ENCODE measurements at places on chromosomes 6 and 20. TPM values are rescaled to one million over a fixed set of nuclear protein-coding genes. Genes with fewer than 3 reads are reported as not detected.

- no peak for DNase-seq
- no peaks in the 10 kb centered on the region for H3K36me3 ChIP-seq
- H3K27ac ChIP-seq: no peak overlapping the region
- no peak overlapping the region for H3K4me3 ChIP-seq
Observed at GRCh38 chr20:40497899-40498691, 190.9 kb downstream of the MAFB start.

- peaks cover 2% of the 10 kb centered on the region for H3K4me1 ChIP-seq
- no peaks in the 10 kb centered on the region for H3K36me3 ChIP-seq
- no peak for DNase-seq
- H3K27ac ChIP-seq: no peak overlapping the region
Observed at GRCh38 chr20:10002866-10003265, 31.9 kb upstream of the ANKEF1 start.

The GSTA2 gene
- total RNA-seq: not detected

DNA sequence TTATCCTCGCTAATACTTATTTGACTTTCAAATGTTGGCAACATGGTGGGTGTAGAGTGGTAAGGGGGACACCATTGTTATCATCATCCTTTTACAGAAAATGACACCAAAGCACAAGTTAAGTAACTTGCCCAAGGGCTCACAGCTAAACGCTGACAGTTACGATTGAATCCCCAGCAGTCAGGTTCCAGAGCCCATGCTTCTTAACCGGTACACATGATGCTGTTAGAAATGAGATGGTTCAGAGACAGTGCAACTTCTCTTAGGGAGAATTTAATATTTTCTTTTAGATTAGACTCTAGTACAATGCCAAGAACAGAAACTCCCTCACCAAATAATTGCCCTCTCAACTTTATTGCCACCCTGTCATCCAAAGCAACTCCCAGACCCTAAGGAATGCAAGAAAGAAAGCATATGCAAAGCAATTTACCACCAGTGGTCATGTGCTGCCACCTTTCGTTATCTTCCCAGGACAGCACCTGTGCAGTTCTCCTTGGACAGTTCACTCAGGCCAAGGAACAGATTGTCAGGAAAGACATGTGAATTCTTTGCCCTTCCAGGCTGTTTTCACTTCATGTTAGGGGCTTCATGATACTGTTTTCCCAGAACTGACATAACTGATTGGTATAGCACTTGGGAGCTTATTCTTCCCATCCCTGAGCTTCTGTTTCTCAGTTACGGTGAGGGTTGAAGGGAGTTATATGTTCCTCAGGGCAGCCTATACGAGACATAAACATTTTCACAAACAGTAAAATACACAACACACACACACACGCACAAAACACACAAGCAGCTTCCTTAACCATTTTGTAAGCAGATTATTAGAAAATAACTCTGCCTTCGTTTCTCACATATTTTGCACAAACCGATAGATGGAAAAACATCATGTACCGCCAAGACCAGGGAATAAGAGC lies 5.1 kb downstream of the HLA-DMA start:
- no peak overlapping the region for H3K27ac ChIP-seq
- no peaks in the 10 kb centered on the region for H3K36me3 ChIP-seq
- peaks cover 41% of the 10 kb centered on the region for H3K27me3 ChIP-seq
- H3K4me1 ChIP-seq: peaks cover 2% of the 10 kb centered on the region

DNA sequence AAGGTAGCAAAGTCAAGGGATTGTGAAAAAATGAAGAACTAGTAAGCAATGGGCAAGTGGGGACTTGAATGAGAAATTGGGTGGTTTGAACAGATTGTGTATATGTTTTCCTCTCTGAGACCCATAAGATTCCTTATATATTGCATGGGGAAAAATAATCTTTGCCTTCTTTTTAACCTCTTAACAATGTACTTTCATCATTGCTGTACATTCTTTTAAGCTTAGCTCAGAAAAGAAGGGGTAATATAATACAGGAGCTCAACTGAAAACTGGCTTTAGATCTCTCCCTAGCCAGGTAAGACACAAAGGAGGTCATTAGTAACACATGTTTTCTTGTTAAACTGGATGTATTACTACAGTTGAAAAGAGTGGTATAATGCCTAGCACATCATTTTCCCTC lies 287.2 kb downstream of the RNF144B start:
- H3K4me3 ChIP-seq: no peak overlapping the region
- no peak for DNase-seq
- no peaks in the 10 kb centered on the region for H3K4me1 ChIP-seq
- H3K27me3 ChIP-seq: no peaks in the 10 kb centered on the region
- H3K27ac ChIP-seq: no peak overlapping the region

- peaks cover 13% of the 10 kb centered on the region for H3K36me3 ChIP-seq
- no peaks in the 10 kb centered on the region for H3K27me3 ChIP-seq
- no peak overlapping the region for H3K4me3 ChIP-seq
- peaks cover 50% of the 10 kb centered on the region for H3K4me1 ChIP-seq
Observed at GRCh38 chr20:31699801-31700728, 22.6 kb downstream of the BCL2L1 start.

GRCh38 chr6:106490974-106491373 lies 130.5 kb downstream of the CRYBG1 start:
- H3K36me3 ChIP-seq: no peaks in the 10 kb centered on the region
- H3K27ac ChIP-seq: no peak overlapping the region
- no peak for DNase-seq
- peaks cover 6% of the 10 kb centered on the region for H3K4me1 ChIP-seq
- H3K4me3 ChIP-seq: no peak overlapping the region

GRCh38 chr6:35147026-35147425 lies 5.9 kb upstream of the TCP11 start:
- H3K36me3 ChIP-seq: no peaks in the 10 kb centered on the region
- H3K4me3 ChIP-seq: no peak overlapping the region
- no peak overlapping the region for H3K27ac ChIP-seq
- no peak for DNase-seq
- H3K4me1 ChIP-seq: peaks cover 58% of the 10 kb centered on the region
- no peaks in the 10 kb centered on the region for H3K27me3 ChIP-seq

GRCh38 chr6:26202811-26203583 lies 115.8 kb downstream of the HFE start:
- peaks cover 2% of the 10 kb centered on the region for H3K36me3 ChIP-seq
- no peaks in the 10 kb centered on the region for H3K27me3 ChIP-seq
- DNase-seq: no peak
- peak overlapping the region; percentile 60 for H3K4me3 ChIP-seq
- H3K4me1 ChIP-seq: peaks cover 27% of the 10 kb centered on the region

GRCh38 chr20:44135417-44136204 lies 51.4 kb downstream of the JPH2 start:
- H3K27ac ChIP-seq: peak overlapping the region; percentile 80
- H3K4me3 ChIP-seq: no peak overlapping the region
- H3K4me1 ChIP-seq: peaks cover 52% of the 10 kb centered on the region
- H3K36me3 ChIP-seq: no peaks in the 10 kb centered on the region

The OR12D3 gene
- not detected for total RNA-seq

- H3K4me3 ChIP-seq: peak overlapping the region; percentile 62
- H3K4me1 ChIP-seq: peaks cover 7% of the 10 kb centered on the region
- peak; percentile 91 for DNase-seq
- no peak overlapping the region for H3K27ac ChIP-seq
- peaks cover 8% of the 10 kb centered on the region for H3K36me3 ChIP-seq
- H3K27me3 ChIP-seq: peaks cover 6% of the 10 kb centered on the region
Observed at GRCh38 chr6:129774697-129775447, 64.9 kb upstream of the ARHGAP18 start.

The ARMC2 gene
- total RNA-seq: 7.6 TPM

- peaks cover 3% of the 10 kb centered on the region for H3K36me3 ChIP-seq
- no peaks in the 10 kb centered on the region for H3K27me3 ChIP-seq
- H3K4me1 ChIP-seq: peaks cover 12% of the 10 kb centered on the region
- H3K27ac ChIP-seq: no peak overlapping the region
Observed at GRCh38 chr6:91538622-91539021, 951.8 kb upstream of the MAP3K7 start.

The FAM83C gene
- not detected for total RNA-seq

DNA sequence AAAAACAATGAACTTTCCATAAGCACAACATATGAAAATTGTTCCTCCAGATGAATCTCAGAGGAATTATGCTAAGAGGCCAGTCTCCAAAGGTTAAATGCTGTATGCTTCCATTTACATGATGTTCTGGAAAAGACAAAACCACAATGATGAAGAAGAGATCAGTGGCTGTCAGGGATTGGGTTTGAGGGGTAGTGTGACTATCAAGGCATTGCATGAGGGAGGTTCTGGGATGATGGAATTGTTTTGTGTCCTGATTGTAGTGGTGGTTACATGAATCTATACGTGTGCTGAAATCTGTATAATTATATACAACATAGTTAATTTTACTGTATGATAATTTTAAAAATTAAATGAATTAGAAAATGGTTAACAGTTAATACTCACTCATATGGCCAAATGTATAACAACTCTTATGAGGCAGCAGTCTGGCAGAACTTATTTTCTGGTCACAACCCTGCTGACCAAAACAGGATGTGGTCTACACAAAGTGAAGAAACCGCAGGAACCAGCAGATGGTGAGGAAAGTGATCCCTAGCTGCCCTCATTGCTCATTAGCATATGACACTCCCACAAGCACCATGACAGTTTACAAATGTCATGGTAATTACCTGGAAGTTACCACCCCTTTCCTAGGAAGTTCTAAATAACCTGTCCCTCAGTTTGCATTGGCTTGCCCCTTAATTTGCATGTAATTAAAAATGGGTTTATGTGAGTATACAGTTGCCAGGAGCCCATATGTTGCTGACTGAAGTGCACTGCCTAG lies 31.9 kb downstream of the NSFL1C start:
- peaks cover 8% of the 10 kb centered on the region for H3K27me3 ChIP-seq
- peaks cover 4% of the 10 kb centered on the region for H3K4me1 ChIP-seq
- H3K4me3 ChIP-seq: no peak overlapping the region
- H3K27ac ChIP-seq: no peak overlapping the region
- no peak for DNase-seq

GRCh38 chr6:136582711-136583471 lies 32.7 kb upstream of the MAP7 start:
- peak overlapping the region; percentile 67 for H3K27ac ChIP-seq
- no peaks in the 10 kb centered on the region for H3K36me3 ChIP-seq
- no peaks in the 10 kb centered on the region for H3K27me3 ChIP-seq

- no peak for DNase-seq
- peaks cover 8% of the 10 kb centered on the region for H3K4me1 ChIP-seq
- H3K27ac ChIP-seq: no peak overlapping the region
- no peaks in the 10 kb centered on the region for H3K27me3 ChIP-seq
Observed at GRCh38 chr6:17839513-17840223, 132.9 kb upstream of the NUP153 start.

The PROKR2 gene
- total RNA-seq: not detected

The MAS1 gene
- not detected for total RNA-seq

DNA sequence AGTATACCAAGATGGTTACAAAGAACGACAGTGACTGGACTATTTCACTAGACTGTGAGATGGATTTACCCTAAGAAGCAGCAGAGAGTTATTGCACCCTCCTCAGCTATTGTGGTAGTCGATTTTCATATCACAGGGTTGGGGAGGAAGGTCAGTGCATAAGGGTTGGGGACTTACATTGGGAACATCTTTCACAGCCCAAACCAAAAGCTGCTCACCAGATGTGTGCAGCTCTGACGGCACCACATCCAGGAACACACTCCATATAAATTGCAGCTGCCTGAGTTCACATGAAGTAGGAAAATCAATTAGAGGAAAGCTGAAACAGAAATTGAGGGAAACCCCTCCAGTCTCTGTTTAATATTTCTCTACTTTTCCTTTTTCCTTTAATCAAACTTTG lies 470.5 kb upstream of the NRSN1 start:
- no peaks in the 10 kb centered on the region for H3K36me3 ChIP-seq
- no peak overlapping the region for H3K4me3 ChIP-seq
- H3K4me1 ChIP-seq: peaks cover 3% of the 10 kb centered on the region
- no peak overlapping the region for H3K27ac ChIP-seq

The TMEM74B gene
- total RNA-seq: not detected

The RHAG gene
- total RNA-seq: not detected

GRCh38 chr20:8132484-8133309 lies 631 bp downstream of the PLCB1 start:
- peaks cover 4% of the 10 kb centered on the region for H3K27me3 ChIP-seq
- H3K4me1 ChIP-seq: peaks cover 32% of the 10 kb centered on the region
- peak overlapping the region; percentile 47 for H3K27ac ChIP-seq
- peak overlapping the region; percentile 84 for H3K4me3 ChIP-seq
- H3K36me3 ChIP-seq: peaks cover 1% of the 10 kb centered on the region

GRCh38 chr6:162620073-162620472 lies 107.5 kb downstream of the PRKN start:
- H3K27ac ChIP-seq: no peak overlapping the region
- no peak overlapping the region for H3K4me3 ChIP-seq
- H3K36me3 ChIP-seq: peaks cover 4% of the 10 kb centered on the region
- no peak for DNase-seq
- no peaks in the 10 kb centered on the region for H3K27me3 ChIP-seq
